AG09319 (cell line): ENCODE measurements at places on chromosomes 16 and 17.

DNA sequence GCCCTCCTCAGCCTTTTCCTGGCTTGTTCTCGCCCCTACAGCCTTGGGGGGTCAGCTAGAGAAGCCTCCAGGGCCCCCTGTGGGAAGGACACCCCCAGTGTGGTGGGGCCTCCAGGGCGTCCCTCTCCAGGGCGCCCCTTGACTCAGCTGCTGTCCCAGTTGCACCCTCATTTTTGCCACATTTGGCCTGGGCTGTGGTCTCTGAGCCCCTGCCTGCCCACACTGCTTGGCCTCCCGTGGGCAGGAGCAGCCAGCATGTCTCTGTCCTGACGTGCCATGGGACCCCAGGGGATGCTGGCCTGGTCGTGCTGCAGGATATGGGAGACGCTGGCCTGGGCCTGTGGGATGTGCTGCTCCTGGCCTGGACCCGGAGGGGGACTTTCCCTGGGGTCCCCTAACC lies 5.0 kb downstream of the CHTF18 start:
- no peak for DNase-seq

GRCh38 chr16:67150833-67151396 lies at the start of gene B3GNT9:
Gene B3GNT9, minus strand, starts transcription at chr16:67150998. Its CDS starts 513 bp downstream, at chr16:67150485.
- no peak for DNase-seq

DNA sequence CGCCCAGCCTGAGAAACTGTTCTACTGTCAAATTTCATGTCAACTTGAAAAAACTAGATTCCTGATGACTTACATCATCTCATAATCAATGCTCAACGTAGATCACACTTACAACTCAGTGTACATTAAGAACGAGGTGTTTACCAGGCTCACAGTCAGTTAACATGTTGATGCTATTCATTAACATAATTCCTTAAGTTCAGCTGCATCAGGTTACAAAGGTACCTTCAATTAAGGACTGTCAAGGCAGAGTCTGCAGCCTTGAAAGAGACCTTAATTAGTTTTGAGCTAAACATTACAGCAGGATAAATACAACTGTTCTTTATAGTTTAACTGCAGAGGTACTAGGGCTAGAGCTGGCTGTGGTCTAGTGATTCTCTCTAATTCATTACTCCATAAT lies 1.9 kb downstream of the GNA13 start:
- no peak for DNase-seq

- no peak for DNase-seq
Measured at GRCh38 chr17:56665864-56666263, 72.4 kb downstream of the NOG start.

- peak; percentile 22 for DNase-seq
Measured at GRCh38 chr17:42247734-42248133, 28.5 kb downstream of the STAT5B start.
